ENCODE measurements at places on chromosomes 13 and 19.

- DNase-seq, result no peak
These were observed 51.6 kb downstream of the DNAJC15 start for GRCh38 chr13:43074824-43075510.

- DNase-seq, result no peak
These were observed 4.4 kb downstream of the ZIC2 start for GRCh38 chr13:99985886-99986527.

- DNase-seq, result peak; percentile 82
These were observed 89.3 kb downstream of the MIPEP start for GRCh38 chr13:23799945-23800344.

- DNase-seq, result no peak
These were observed 844 bp downstream of the ZNF543 start for GRCh38 chr19:57321116-57321515.

DNA sequence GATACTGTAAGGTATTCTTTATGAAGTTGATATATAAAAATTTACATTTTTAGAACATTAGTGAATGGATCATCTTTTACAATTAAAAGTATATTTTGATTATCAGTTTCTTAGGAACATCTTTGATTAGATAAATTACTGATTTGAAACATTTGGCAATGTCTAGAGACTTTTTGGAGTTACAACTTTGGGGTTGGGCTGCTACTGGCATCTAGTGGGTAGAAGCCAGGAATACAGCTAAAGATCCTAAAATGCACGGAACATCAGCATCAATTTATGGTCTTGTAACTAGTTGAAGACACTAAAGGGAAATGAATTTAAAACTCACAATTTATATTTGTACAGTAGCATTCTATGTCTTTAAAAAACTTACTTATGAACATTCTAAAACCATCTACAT is 19.9 kb downstream of the POMP start:
- no peak for DNase-seq

- no peak for DNase-seq
These were observed 3.1 kb downstream of the NCAN start for GRCh38 chr19:19214892-19215291.

DNA sequence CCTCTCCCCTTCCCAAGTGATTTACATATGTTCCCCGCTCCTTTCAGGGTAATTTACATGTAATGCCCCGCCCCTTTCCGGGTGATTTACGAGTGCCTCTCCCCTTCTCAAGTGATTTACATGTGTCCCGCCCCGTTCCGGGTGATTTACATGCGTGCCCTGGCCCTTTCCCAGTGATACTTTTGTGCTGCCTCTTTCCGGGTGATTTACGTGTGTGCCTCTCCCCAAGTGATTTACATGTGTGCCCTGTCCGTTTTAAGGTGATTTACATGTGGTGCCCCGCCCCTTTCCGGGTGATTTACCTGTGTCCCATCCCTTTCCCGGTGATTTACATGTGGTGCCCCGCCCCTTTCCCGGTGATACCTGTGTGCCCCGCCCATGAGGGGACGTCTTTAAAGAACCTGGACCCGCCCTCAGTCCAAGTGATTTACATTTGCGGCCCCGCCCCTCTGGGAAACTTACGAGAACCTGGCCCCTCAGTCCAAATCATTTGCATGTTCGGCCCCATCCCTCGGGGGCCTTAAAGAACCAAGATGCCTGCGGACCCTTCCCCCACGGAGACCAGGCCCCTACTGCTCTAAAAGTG is 559 bp upstream of the LENG9 start:
- peak; percentile 90 for DNase-seq

DNA sequence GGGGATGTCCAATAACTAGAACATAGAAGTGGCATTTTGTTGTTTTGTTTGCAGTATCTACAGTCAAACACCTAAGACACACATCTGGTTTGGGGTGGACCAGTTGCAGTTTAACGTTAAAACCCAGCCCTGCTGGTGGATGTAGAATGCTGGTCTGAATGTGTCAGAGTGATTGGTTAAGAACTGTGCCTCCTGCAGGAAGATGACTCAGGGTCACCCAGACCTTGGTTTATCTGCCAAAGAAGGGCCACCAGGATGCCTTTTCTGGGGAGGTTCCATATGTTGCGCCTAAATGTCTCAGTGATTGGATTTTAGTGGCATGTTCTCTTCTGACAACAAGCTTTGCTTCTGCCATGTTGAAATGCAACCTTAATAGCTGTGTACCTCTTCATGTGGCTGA is 23.1 kb downstream of the ZNF536 start:
- DNase-seq, result no peak

DNA sequence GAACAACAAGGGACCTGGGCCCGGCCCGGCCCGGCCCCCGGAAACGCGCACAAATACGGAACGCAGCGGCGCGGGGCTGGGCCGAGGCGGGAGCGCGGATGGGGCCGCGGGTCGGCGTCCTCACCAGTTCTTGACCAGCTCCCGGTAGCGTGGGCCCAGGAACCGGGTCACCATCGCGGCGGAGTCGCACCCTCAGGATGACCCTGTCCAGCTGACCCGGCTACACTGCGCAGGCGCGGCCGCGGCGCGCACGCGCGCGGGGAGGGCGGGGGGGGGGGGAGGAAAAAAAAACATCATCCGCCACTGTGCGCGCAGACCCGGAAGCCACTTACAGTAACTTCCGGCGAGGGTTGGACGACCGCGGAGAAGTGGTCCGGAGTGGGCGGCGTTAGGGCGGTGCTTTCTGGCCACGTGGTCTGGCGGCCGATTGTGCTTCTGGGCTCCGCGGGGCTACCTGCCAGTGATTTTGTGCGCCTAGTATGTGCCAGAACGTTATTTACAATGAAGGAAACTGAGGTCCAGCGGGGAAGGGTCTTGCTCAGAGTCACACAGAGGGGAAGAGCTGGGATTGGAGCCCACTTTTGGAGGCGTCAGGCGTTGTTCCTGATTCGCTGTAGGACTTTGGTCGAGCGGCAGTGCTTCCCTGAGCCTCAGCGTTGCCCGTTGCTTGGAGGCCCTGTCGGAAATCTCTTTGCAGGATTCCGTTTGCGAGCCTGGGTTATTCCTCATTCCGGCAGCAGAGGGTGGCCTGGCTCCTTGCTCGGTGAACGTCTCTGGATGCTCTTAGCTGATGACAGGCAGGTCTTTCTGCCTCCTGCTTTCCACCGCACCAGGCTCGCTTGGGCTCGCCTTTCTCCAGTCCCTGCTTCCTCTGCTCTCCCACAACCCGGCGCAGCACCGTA is at the start of gene UQCR11:
Gene UQCR11 (minus strand): TSS at position 227 of the 902 bp plus-strand sequence. CDS start 53 bp downstream, at position 174.
- DNase-seq, result peak; percentile 91

- no peak for DNase-seq
These were observed 23.8 kb upstream of the MEDAG start for GRCh38 chr13:30882026-30882850.

DNA sequence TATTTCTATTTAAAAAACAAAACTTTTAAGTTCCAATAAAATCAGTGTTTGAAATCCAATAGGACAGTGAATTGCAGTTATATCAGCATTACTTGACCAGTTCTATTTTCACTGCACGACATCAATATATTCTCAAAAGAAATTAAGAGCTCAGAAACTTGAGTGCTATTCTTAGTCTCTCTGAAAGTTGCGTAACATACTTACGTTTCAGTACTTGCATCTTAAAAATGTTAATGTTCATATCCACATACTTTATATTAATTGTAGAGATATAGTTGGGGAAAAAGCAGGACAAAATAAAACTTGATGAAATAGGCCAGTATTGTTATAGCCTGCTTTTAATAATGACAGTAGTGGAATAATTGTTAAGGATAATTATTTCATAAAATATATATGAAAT is 720.5 kb upstream of the PCDH9 start:
- no peak for DNase-seq

DNA sequence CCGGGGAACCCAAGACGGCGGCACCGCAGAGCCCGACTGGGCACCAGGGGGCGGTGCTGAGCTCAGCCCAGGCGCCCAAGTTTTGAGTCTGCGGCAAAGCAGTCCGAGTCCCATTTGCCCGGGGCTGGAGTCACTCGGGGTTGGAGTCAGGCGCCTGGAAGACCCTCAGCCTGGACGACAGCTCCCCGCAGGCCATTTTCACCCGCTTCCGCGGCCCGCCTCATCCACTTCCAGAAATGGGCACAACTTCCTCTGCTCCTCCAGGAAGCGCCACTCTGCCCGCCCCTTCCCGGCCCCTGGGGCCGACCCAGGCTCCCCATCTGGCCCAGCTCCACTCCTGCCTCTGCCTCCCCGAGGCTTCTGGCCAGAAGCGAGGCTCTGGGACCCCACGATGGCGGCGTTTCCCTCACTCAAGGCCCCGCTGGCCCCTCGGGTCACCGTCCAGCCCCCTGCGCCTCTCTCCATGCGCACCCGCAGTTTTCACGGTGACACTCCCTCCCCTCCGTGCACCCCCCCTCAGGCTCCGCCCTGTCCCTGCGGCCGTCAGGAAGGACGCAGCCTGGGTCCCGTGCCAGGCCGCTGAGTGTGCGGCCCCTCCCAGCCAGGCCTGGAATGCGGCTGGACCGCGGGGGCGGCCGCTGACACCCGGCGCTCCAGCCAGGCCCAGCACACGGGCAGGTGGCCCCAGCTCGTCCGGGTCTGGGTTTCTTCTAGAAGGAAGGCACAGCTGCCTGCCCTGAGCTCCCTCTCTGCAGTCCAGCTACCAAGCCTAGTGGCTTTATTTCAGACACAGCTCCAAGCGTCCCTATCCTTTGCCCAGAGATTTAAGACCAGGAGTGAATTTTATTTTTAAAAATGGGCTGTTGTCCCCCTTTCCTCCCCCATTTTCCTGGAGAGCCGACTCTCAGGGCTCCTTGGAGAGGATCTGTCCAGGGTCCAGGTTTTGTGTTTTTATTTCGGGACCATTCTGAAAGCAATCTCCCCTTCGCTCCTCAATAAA is 4.7 kb downstream of the SERTAD1 start:
- no peak for DNase-seq

DNA sequence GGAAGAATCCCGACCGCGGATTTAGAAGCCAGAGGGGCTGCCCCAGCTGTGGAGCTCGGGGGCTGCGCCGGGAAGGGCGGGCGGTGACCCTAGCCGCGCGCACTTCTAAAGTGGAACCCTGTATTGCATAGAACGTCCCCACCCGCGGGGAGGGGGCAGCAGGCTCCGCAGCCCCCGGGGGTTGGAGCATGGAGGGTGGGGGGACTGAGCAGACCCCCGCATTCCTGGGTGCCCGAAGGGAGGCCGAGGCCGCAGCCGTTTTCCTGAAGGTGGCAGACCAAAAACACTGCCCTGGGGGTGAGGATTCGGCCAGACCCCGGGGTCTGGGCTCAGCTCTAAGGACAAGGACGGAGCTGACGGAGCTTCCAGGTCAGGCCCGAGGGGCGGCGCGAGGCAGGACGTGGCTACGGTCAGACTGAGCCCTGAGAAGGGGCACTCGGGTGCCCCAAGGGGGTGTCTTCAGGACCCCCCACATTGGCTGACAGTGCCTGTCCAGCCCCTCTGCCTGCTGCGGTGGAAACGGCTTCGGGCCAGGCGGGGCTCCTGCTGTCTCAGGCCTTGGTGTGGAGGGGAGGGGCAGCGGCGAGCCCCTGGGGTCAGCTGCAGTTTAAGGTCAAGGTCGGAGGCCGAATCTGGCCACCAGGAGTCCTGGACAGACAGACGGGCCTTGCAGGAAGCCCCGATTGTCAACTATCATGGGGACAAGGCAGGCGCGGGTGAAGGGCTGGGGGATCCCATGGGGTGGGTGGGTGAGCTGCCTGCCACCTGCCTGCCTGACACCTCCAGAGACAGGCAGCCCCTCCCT is 12.6 kb downstream of the MKNK2 start:
- no peak for DNase-seq

DNA sequence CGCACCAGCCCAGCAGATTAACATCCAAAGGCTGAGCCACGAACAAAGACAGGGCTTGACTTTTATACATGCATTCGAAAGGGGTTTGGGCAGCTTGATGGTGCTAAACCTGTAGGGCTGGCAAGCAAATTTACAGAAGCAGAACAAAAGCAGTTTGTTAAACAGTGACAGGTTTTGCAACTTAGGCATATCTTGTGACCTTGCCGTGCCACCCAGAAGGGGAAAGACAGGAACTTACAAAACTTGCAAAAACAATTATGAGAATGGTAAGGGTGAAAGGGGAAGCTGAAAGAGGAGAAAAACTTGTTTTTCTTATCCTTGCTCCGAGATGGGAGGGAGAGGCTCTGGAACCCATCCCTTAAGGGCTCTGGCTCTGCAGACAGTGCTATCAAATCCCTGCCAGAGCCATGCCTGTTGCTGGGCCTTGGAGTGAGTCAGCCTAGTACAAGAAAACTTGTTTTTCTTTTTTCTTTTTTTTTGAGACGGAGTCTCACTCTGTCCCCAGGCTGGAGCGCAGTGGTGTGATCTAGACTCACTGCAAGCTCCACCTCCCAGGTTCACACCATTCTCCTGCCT is 1325.2 kb upstream of the PRR20A start:
- DNase-seq, result no peak

GRCh38 chr13:52852444-52852843 is 4.0 kb upstream of the PCDH8 start:
- DNase-seq, result no peak

DNA sequence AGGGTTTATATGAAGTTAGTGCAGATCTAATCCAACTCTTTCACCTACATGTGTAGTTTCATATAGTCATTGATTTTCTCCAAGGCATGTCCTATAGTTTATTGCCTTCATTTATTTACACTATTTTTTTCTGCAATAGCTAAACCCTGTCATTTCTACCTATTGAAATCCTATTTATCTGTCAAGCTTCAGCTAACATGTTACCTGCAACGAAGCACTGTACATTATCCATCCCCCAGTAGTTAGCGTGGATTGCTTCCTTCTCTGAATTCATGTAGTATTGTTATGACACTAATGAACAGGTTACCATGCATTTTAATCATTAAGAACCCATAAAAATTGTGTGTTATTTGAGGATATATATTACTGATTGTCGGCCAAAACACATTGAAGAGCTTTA is 742.9 kb upstream of the PCDH20 start:
- DNase-seq, result no peak

GRCh38 chr13:31199527-31199848 is 287 bp upstream of the B3GLCT start:
- DNase-seq, result peak; percentile 27

- DNase-seq, result no peak
These were observed 99.0 kb upstream of the MRI1 start for GRCh38 chr19:13665125-13665905.

- no peak for DNase-seq
These were observed 106.9 kb upstream of the UBL3 start for GRCh38 chr13:29957320-29957719.

GRCh38 chr13:98335721-98336120 is 158.7 kb upstream of the RNF113B start:
- DNase-seq, result no peak

- no peak for DNase-seq
These were observed 10.5 kb downstream of the PEAK3 start for GRCh38 chr19:2271234-2272103.

- no peak for DNase-seq
These were observed 645 bp upstream of the TRAPPC5 start for GRCh38 chr19:7679771-7680605.

- peak; percentile 54 for DNase-seq
These were observed 9.1 kb upstream of the LHFPL6 start for GRCh38 chr13:39612023-39612637.
